ENCODE measurements at places on chromosomes 3 and 15. TPM values are rescaled to one million over a fixed set of nuclear protein-coding genes. Genes with fewer than 3 reads are reported as not detected.
A peak's percentile ranks its signal among the peaks of the same experiment; 100 is the strongest.

- no peak for DNase-seq
Measured at GRCh38 chr3:70927239-70927638, 614.8 kb upstream of the MDFIC2 start.

- peak; percentile 66 for DNase-seq
Measured at GRCh38 chr3:61821823-61822251, 260.5 kb downstream of the PTPRG start.

DNA sequence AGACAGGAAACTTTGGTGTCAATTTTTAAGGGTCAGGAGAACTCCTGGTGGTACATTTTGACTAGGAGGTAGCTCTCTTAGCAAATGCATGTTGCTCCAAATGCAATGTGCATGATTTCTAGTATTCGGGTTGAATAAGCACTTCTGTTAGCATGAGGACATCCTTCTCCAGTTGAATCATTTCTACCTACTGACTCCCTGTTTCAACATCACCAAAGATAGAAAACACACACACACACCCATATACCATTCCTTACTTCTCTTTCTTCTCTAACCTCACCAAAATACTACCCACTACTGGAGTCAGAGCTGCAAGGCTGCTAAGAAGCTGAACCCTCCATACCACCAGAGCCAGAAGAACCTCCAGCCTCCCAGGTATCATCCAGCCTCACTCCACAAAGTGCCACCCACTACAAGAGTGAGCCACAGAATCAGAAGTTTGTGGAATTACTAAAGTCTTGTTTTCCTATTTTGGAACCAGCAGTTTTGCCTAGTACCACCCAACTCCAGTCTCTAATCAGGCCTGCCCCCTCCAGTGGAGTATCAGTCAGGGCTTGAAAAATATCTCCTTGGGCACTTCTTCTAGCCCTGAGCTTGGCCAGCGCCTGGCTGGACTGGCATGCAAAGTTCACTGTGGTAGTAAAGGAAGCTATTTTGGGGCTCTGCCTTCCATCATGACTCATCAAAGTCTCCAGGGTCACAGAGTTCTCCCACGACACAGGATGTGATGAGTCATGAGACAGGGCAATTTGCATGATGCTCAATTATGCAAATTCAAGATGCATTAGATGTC lies 110.3 kb downstream of the CYP19A1 start:
- DNase-seq = peak; percentile 92

The CDCP1 gene
- 1.7 TPM for total RNA-seq

The CPNE4 gene
- total RNA-seq = not detected

Measured in HFFc6 (cell line).